ENCODE measurements at places on chromosomes 3 and 15.

- no peak for DNase-seq
These were observed 270.3 kb upstream of the LRRFIP2 start for GRCh38 chr3:37444696-37445095.

DNA sequence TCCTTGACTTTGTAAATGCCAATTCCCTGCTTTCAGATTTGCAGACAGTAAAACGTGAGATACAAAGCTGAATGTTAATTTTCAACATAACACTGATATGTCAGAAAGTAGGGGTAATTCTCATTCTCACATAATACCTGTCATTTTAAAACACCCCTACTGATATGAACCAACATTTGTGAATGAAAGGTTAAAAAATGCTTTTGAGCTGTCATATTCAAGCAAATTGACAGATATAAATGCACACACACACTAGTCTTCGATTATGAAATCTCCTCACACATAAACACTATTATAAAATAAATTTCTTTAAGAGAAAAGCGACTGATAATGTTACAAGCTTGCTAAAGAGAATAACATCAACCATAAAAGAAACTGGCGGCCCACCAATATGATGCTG, 128.8 kb downstream of the PEAK1 start:
- DNase-seq = no peak

DNA sequence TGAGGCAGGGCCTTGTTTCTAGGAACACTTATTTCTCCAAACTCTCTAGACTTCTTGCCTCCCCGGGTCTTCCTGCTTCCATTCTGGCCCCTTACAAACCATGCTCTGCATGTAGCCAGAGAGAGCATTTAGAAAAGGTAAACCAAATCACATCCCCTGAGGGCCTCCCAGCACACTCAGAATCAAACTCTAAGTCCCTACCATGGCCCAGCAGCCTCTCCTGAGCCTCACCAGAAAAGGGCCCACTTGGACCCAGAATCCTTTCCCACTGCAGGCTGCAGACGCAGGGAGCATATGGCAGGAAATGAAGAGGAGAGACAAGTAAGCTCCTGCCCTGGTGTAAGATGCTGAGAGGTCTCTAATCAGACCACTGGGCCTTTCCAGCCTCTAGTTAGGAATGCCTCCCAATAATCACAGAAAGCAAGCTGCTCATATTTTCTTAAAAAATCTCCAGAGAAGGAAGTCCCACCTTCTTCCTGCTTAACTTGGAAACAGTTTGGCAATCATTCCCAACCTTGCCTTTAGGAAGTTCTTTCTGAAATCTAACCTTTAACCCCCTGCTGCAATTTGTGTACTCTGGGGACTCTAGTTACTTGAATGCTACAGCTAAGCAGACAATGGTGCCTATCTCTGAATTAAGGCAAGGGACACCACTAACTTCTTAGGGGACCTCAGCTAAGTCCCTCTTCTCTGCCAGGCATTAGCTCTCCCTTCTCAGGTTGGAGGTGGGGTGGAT, 4.2 kb downstream of the AMOTL2 start:
- DNase-seq = no peak

DNA sequence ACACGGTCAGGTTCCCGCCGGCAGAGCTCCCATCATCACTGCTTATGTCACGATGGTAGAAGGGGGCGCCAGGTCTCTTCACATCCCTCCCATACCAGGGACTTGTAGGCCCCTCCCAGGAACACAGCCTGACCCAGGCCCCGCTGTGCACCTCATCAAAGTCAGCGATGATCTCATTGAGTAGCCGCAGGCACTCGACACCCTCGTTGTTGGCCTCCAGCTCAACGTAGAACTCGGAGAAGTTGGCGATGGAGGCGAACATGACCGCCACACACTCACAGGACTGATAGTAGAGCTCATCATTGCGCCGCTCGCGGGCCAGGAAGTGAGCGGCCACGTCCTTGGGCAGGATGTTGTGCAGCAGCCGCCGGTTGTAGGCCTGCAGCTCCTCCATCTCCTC, 89.2 kb downstream of the SEC22A start:
- no peak for DNase-seq

DNA sequence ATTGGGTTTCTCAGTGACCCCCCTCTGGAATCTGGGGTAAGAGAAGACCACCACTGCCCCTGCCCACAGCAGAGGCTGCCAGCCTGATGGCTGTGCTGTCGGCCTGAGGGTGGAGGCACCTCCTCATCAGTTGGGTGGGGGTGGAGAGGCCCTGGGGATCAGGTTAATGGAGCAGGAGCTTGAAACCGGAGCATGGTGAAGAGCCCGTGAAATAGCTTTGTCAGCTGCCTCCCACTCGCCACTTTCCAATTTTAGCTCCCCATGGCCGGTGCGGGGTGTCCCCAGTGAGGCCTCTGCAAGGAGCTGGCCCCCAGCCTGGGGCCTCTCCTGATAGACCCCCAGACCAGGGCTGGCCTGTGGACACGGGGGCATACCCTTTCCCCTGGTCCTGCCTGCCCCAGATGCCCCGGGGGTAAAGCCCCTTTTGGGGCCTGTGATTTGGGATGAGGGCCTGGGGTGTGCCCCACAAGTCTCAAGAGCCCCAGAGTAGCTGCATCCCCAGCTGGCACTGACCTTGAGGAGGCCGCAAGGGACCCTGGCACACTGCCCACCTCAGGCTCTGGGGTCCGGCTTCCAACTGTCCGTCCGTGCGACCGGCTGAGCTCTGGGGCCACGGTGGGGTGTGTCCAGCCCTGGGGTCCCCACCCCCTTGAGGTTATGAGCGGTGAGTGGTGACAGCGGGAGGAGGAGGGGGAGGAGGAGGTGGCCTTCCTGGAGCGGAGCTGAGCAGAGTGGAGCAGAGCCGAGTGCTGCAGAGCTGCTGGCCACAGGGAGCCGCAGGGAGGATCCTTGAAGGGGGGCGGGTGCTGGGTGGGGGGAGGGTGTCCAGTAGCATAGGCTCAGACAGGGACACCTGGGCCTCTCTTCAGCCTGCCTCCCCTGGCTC, at the start of gene HHATL:
Gene HHATL (minus strand): TSS at position 733 of the 886 bp plus-strand sequence. CDS start 1,972 bp downstream, outside the sequence.
- peak; percentile 47 for DNase-seq

GRCh38 chr3:58062472-58062871, 54.2 kb downstream of the FLNB start:
- DNase-seq = no peak

GRCh38 chr3:188369526-188369925, 215.6 kb downstream of the LPP start:
- DNase-seq = no peak

GRCh38 chr3:146746190-146746589, 141.0 kb upstream of the PLSCR5 start:
- no peak for DNase-seq

DNA sequence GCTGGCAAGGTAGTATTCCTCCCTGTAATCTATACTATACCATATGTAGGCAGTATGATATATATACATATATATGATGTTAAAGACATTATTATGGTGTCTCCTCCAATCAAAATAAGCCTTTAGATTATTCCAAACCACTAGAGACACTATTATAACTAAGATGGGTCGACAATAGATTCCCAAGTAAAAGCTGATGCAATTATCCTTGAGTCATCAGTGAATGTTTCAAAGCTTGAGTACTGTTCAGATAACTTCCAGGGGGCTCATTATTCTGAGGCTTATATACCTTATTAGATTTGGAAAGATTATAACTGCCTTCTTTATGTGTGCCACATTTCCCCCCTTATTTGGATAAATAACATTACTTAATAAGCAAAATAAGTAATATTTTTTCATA, 11.9 kb upstream of the C3orf38 start:
- DNase-seq = no peak

GRCh38 chr3:143536817-143537535, 311.3 kb downstream of the SLC9A9 start:
- DNase-seq = no peak

GRCh38 chr15:22259881-22260421, 179.6 kb downstream of the OR4M2 start:
- DNase-seq = no peak

GRCh38 chr3:4398120-4398940, 68.7 kb downstream of the SUMF1 start:
- DNase-seq = no peak

- DNase-seq = no peak
These were observed 28.7 kb downstream of the ULK4 start for GRCh38 chr3:41933154-41933676.

DNA sequence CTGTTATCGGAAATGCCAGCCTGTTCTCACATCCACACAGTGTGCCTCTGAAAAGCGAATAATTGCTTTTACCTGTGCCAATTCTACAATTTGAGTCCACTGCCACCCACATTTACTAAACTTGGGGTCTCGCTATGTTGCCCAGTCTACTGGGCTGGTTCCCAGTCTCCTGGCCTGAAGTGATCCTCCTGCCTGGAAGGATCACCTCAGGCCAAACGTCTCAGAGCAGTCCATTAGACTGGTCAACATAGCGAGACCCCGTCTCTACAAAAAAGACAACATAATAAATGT, 827 bp upstream of the INO80 start:
- DNase-seq = no peak

GRCh38 chr3:95235916-95236315, 1173.1 kb downstream of the NSUN3 start:
- no peak for DNase-seq

DNA sequence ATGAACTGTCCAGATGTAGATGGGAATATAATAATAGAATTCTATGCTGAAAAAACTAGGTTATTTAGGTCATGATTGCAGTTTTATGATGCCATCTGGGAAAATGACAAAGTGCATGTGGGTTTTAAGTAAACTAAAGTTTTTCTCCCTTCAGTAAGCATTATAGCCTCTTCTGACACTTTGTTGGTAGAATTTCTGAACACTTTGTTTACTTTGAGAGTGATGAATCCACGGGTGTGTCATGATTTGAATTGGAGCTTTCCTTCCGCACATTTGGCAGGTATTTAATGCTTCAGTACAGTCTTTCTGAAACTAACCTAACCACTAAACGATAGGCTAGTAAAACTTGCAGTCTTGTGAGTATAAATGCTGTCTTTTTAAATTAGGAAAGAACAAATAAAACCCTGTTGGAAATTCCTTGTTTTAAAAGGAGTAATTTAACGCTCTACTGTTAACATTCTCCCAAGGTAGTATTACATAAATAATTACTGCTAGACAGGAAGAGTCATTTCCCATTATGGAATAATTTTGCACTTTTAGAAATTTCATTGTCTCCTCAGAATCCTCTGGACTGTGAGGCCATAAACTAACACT, 7.0 kb downstream of the FILIP1L start:
- no peak for DNase-seq

GRCh38 chr3:71001303-71001830, 582.2 kb downstream of the FOXP1 start:
- no peak for DNase-seq

DNA sequence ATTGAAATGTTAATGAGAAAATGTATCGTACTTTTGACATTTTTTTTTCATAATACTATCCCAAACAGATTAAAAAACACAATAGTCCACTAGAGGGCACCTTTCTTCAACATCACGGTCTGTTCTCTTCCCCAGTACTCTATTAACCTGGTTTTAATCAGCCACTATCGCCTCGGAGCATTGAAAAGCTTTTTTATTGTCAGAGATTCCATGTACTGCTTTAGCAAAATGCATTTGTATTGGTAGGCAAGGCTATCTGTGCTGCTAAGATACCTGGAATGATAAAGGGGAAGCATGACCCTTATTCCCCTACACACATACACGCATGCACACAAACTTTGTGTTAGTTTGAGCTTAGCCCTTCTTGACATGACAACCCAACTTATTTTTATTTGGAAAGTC, 160.1 kb upstream of the IL12A start:
- no peak for DNase-seq

GRCh38 chr15:85289677-85290365, 90.6 kb upstream of the AKAP13 start:
- DNase-seq = no peak

DNA sequence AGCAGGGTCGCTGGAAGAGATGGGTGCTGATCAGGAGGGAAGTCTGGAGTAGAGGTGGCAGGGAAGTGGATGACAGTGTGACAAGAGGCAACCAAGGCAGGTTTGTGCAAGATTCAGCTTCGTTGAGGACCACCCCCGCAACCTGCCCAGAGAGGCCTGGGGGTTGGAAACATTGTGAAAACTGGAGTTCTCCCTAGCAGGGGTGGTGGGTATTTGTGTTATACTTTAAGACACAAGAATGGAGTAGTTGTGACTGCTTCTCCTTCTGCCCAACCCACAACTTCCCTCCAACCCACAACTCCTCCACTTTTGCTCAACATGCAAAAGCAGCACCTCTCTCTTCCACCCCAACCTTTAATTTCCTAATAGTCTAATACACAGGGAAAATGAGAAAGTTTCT, 8.6 kb upstream of the ARNT2 start:
- no peak for DNase-seq

GRCh38 chr15:40452296-40453090, 11.7 kb downstream of the BAHD1 start:
- no peak for DNase-seq

DNA sequence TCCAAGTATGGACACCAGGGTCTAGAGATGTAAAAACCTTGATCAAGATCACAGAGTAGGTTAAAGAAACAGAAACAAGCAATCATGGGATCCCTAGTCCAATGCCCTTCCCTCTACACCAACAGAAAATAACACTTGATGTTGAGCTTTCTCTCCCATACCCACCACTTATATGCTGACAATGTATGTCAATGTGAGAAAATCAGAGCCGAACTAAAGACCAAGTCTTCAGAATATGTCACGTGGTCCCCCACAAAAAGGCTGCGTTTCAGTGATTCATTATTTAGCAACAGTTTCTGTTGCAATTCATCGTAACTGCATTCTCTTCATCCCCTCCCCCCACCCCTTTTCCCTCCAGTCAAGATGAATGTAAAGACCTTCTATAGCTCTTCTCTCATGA, 278.9 kb upstream of the STT3B start:
- no peak for DNase-seq

GRCh38 chr3:59866076-59866475, 816.3 kb upstream of the CFAP20DC start:
- DNase-seq = no peak

GRCh38 chr3:5160940-5161858, 26.3 kb upstream of the EDEM1 start:
- no peak for DNase-seq

GRCh38 chr15:79091204-79091867, 756 bp upstream of the RASGRF1 start:
- DNase-seq = peak; percentile 35

GRCh38 chr3:72052841-72053409, 268.0 kb upstream of the PROK2 start:
- no peak for DNase-seq

GRCh38 chr3:171854649-171855305, 11.6 kb downstream of the TMEM212 start:
- DNase-seq = no peak

GRCh38 chr3:162274070-162274469, 777.5 kb downstream of the OTOL1 start:
- DNase-seq = no peak

DNA sequence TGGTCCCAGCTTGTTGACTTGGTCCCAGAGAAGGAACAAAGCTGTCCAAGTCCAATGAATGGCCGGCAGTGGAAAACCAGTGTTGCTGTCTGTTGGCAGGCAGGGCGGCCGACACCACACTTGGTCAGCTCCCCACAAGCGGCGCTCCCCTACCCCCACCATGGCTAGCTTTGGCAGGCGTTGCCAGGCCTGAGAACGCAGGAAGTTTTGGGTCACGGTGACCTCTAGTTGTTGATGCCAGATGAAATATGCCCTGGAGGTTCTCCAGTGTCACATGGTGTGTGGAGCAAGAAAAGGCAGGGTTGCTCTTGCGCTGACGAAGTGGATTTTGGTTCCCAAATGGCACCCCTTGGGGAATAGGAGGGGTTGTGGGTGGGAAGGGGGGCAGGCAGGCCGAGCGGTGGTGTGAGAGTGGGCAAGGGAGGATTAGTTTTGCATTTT, 72.7 kb upstream of the TPRG1 start:
- peak; percentile 97 for DNase-seq

GRCh38 chr15:32873284-32874114, 155.7 kb downstream of the GREM1 start:
- no peak for DNase-seq

- no peak for DNase-seq
These were observed 33.0 kb downstream of the SLC35A5 start for GRCh38 chr3:112594856-112595255.

Data from coronary artery (tissue), 2 donors.